ENCODE measurements at places on chromosomes 12 and 14. TPM values are rescaled to one million over a fixed set of nuclear protein-coding genes. Genes with fewer than 3 reads are reported as not detected.

The ADAM21 gene
- 0.05 TPM for total RNA-seq

The TWF1 gene
- 77.1 TPM for total RNA-seq

The CLECL1 gene
- total RNA-seq = not detected

The KLRK1 gene
- not detected for total RNA-seq

The AVPR1A gene
- not detected for total RNA-seq

The SLC17A8 gene
- total RNA-seq = not detected

The SERPINA9 gene
- not detected for total RNA-seq
